Erythroblast (primary cell): ENCODE measurements at places on chromosomes 12 and 14.

- DNase-seq: no peak
These were observed 52.1 kb downstream of the GSC start for GRCh38 chr14:94717808-94718207.

GRCh38 chr14:59305231-59305630 is 116.8 kb downstream of the DAAM1 start:
- no peak for DNase-seq

- DNase-seq: no peak
These were observed 83.3 kb downstream of the SCARB1 start for GRCh38 chr12:124780336-124780735.

DNA sequence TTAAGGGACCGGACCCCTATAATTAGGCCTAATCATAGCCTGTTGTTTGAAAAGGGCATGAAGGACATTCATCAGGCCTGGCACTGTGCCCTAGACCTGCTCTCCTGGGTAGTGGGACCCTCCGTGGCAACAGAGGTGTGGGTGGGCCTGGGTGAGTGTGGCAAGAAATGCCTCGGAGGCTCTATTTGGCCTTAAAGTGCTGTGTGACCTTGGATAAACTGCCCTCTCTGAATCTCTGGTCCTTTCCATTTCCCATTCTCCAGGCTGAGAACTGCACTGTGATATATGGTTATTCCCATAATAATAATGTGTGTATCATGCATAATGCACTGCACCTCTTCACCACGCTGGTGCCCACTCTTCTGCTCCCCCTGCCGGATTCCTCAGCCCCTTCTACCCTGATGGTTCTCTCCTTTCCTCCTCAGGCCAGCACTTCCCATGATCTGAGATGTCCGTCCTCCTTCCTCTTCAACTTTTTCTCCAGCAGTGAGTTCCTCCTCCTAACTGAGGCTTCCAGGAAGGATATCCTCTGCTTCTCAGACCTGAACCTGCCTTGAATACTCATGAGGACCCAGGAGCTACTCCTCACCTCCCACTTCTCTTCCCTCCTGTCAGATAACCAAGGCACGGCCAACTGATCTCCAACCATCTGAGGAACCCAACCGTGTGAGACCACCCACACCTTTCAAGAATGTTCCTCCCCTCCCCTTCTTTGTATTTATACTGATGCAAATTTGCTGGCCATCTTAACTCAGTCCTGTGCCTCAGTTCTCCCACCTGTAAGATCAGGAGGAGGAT is 111.0 kb upstream of the PZP start:
- DNase-seq: no peak

- DNase-seq: no peak
These were observed 121.6 kb downstream of the SCARB1 start for GRCh38 chr12:124742111-124742510.

DNA sequence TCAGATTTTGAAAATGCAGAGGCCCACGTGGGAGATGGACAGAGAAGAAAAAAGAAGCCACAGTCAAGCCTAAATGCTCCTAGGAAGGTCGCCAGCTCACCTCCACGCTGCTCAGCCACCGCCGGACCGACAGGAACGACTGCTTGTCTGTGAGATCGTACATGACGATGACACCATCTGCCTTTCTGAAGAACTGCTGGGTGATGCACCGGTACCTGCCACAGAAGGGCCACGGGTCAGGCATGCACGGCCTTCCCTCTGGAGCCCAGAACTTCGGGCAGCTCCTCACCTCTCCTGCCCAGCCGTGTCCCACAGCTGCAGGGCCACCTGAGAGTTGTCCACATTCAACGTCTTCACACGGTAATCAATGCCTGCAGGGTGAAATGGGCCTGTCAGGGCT is 125.6 kb downstream of the CRACR2A start:
- no peak for DNase-seq

GRCh38 chr12:49868952-49869815 is 26.3 kb upstream of the BCDIN3D start:
- DNase-seq: peak; percentile 96

DNA sequence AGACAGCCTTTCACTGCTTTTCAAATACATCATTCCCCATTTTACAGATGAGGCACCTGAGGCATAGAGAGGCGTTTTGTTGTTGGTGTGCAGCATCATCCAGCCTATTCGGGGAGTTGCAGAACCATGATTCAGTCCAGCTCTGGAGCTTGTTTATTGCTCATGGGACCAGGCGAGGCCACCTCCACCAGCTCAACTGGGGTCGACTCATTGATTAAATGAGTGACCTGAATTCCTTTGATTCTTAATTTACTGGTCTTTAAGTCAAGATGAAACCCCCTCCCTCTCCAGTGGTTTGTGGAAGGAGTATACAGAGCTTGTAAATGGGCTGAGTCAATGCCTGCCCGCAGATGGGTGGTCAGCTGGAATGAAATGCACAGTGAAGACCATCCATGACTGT is 161.9 kb downstream of the CHST11 start:
- DNase-seq: no peak

DNA sequence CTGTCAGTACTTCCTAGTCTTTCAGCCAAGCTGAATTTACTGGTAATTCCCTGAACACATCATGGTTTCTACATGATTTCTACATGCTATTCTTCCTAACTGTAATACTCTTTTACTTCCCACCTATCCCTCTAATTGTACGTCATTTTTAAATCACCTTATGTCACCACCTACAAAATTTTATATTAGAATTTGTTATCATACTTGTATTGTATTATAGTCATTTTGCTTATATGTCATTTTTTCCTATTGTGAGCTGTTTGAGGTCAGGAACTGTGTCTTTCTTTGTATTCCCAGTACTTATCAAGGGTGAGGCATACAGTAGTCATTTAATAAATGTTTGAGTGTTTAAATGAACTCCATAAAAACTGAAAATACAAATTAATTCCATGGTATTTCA is 86.6 kb downstream of the USP15 start:
- no peak for DNase-seq

GRCh38 chr12:43578782-43579181 is 26.8 kb upstream of the ADAMTS20 start:
- DNase-seq: no peak

GRCh38 chr12:45208604-45209487 is 7.0 kb upstream of the ANO6 start:
- no peak for DNase-seq

GRCh38 chr12:78439666-78440065 is 424.9 kb upstream of the SYT1 start:
- no peak for DNase-seq

GRCh38 chr14:25067600-25067999 is 17.7 kb upstream of the STXBP6 start:
- DNase-seq: no peak

- DNase-seq: no peak
These were observed 10.8 kb downstream of the SMIM41 start for GRCh38 chr12:52090291-52090690.
